ENCODE measurements at places on chromosomes 11 and 22. TPM values are rescaled to one million over a fixed set of nuclear protein-coding genes. Genes with fewer than 3 reads are reported as not detected.

Gene OR5L2
- total RNA-seq: not detected

Gene OR4C3
- not detected for total RNA-seq

Gene MMP13
- total RNA-seq: not detected

Gene HIC2
- total RNA-seq: 4.5 TPM

Gene TYR
- not detected for total RNA-seq

Gene CASP5
- not detected for total RNA-seq

Gene SF3B2
- total RNA-seq: 226 TPM

Gene THRSP
- not detected for total RNA-seq

Gene UBE4A
- 44.9 TPM for total RNA-seq

Gene APOL5
- total RNA-seq: not detected

Gene CFAP300
- not detected for total RNA-seq

Gene OR10A5
- total RNA-seq: not detected

Gene MS4A6E
- total RNA-seq: not detected

Gene PAMR1
- total RNA-seq: not detected

Gene DNAJB7
- not detected for total RNA-seq

Gene FDXACB1
- total RNA-seq: 4.8 TPM

Gene FOSL1
- 3.7 TPM for total RNA-seq

Gene AIP
- total RNA-seq: 150 TPM

Gene ISX
- total RNA-seq: not detected

Gene APOA1
- total RNA-seq: not detected

Gene GAL3ST1
- not detected for total RNA-seq

Gene SLC25A18
- not detected for total RNA-seq

Gene CCDC188
- total RNA-seq: 0.59 TPM

Gene OR4C5
- not detected for total RNA-seq

Gene SMC1B
- total RNA-seq: 0.68 TPM

Gene MIOX
- 0.14 TPM for total RNA-seq

Gene SSTR3
- total RNA-seq: 0.64 TPM

Gene BATF2
- total RNA-seq: not detected

Gene TSGA10IP
- not detected for total RNA-seq

Gene IL17REL
- not detected for total RNA-seq

Gene DLG2
- 0.61 TPM for total RNA-seq
